ENCODE measurements at places on chromosomes 11 and 22. TPM values are rescaled to one million over a fixed set of nuclear protein-coding genes. Genes with fewer than 3 reads are reported as not detected.

The FOLH1 gene
- 7.0 TPM for total RNA-seq

DNA sequence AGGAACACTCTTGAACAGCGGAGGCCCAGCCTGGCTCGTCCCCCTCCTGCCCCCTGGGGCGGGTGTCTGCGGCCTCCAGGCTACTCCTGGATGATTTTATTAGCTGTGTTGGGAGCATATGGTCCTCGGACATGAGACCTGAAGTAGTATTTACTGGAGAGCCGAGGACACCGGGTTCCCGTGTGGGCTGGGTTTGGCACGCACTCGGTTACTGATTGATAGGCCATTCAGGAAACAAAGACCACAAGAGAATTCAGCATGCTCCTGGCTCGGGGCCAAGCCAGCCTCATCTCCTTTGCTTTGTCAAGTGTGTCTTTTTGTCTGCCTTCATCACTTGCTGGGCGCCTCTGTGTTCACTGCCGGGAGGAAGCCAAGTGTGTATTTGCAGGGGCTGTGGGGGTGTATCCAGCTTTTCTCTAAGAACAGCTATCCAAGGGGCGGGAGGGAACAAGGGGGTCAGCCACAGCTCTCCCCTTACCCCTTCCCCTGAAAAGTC is 9.7 kb downstream of the FXYD2 start:
- DNase-seq: no peak

GRCh38 chr11:1936781-1937615 is 10.1 kb upstream of the MRPL23 start:
- DNase-seq: no peak

DNA sequence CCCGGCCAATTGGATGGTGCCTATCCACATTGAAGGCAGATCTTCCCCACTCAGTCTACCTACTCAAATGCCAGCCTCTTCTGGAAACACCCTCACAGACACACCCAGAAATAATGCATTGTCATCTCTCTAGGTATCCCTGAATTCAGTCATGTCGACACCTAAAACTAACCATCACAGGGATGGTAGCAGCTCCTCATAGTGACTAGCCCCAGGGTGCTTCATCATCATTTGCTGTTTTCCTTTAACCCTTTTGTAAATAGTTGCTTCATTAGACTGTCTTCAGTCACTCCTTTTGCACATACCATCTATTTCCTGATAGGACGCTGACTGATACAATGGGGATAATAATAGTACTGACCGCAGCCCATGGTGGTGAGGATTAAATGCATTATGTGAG is 18.8 kb upstream of the AMOTL1 start:
- no peak for DNase-seq

The DDX6 gene
- 59.2 TPM for total RNA-seq

DNA sequence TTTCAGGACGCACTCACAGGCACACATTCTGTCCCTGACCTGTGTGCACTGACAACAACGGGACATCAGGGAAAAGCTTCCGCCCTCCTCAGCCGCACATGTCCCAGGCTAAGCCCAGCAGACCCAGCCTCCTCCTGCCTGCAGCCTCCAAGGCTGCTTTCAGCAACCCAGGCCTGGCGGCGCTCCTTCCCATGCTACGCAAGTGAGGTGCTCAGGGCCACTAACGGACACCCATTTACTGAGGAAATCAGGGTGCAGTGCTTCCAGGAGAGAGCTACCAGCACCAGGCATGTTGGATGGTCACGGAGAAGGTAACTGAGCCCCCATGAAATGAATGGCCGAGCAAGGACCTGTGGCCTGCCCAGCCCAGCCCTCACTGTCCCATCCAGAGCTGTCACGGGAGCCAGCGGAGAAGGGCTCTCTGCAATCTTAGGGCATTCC is 6.9 kb downstream of the MOB2 start:
- DNase-seq: no peak

The C11orf97 gene
- total RNA-seq: not detected

- DNase-seq: no peak
Measured at GRCh38 chr11:7858006-7858405, 61.3 kb upstream of the OR5P2 start.

GRCh38 chr22:20019661-20020532 is 1.0 kb upstream of the TANGO2 start:
- DNase-seq: no peak

The C1QTNF6 gene
- 5.9 TPM for total RNA-seq

The DSCAML1 gene
- total RNA-seq: not detected

The STIM1 gene
- 25.7 TPM for total RNA-seq

Data from SK-MEL-5 (cell line).